ENCODE measurements at places on chromosomes 12 and 14.

- no peak for DNase-seq
Measured at GRCh38 chr12:104699489-104700190, 242.9 kb downstream of the CHST11 start.

- no peak for DNase-seq
Measured at GRCh38 chr12:14769466-14769968, 33.8 kb downstream of the WBP11 start.

DNA sequence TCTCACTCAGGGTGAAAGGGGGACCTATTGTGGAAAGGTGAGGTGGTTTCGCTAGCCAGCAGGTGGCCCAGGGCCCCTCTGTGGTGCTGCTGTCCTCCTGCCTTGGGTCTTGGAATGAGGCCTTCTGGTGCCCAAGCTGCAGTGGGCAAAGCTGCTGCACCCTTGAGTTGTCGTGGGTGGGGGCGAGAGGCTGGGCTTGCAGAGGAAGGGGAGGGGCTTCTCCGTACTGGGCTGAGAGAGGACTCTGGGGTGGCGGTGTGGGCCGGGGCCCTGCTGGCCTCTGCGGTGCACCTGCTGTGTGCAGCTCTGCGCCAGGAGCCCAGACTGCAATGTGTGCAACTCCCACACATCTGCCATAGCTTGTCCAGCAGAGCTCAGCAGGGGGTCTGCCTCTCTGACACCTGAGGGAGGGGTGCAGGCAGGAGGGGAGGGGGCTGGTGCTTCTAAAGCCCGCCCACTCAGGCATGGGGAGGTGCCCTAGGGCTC, 145.8 kb downstream of the KIF26A start:
- no peak for DNase-seq

DNA sequence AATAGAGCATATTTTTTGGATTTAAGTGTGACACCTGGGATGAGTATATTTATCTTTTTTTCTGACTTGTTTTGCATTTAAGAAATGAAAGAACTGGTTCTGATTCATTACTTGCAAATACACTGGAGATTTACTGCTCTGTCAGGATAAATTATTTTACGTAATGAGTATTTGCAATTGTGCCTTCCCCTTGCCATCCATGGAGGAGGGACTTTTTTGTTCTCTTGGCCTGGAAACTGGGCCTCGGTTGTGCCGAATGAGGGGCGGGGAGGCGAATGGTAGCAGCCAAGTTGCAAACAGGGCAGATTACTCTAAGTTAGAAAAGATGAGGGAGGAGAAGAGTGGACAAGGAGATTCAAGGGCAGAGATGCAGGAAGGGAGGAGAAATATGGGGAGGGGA, 308.7 kb downstream of the ATP23 start:
- DNase-seq = no peak

DNA sequence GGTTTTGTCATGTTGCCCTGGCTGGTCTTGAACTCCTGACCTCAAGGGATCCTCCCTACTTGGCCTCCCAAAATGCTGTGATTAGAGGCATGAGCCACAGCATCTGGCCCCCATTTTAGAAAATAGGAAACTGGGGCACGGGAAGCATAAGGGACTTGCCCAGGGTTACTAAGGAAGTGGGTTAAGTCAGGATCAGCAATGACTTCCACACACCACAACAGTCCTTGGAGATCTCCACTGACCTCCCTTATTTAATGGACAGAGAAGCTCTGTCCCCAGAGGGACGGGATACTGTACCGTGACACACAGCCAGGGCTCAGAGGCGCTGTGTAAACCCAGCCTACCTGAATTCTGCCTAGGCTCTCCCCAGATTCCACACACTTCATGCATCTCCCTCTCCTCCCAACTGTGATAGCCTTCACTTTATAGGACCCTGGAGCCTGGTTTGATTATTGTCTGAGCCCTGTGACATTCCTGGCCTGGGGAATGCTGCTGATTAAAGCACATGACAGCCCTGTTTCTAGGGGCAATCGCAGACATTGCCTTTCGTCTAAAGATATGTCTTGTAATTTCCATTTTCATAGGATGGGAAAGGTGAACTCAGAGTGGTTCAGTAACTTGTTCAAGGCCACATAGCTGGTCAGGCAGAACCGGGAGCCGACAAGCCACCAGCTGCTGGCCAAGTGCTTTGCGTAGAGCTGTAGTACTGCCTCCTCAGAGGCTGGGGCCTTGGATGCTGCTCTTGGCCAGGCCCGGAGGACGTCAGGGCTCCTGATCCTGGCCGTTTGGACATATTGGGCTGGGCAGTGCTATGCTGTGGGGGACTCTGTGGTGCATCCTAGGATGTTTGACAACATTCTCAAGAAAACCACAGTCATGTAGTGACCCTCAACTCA, 20.8 kb downstream of the SERPINA1 start:
- DNase-seq = no peak

DNA sequence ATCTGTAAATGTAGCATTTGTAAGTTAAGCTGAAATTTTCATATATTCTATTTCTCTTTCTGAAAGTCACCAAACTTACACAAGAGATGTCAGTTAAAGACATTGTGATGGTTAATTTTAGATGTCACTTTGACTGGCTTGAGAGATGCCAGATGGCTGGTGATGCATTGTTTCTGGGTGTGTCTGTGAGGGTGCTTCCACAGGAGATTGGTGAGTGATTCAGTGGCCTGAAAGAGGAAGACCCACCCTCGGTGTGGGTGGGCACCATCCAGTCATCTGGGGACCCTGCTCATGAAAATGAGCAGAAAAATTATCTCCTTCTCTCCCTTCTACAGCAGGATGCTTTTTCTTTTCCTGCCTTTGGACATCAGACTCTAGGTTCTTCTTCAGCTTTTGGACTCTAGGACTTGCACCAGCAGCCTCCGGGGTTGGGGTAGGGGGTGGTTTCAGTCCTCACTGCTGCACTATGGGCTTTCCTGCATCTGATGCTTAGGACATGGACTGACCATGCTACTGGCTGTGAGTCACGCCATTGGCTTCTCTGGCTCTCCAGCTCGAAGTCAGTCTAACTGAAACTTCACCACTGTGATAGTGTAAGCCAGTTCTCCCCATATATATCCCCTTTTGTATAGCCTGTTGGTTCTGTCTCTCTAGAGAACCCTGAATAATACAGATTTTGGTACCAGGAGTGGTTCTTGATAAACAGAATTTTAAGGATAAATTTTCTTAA, 20.9 kb downstream of the PDE6H start:
- no peak for DNase-seq

DNA sequence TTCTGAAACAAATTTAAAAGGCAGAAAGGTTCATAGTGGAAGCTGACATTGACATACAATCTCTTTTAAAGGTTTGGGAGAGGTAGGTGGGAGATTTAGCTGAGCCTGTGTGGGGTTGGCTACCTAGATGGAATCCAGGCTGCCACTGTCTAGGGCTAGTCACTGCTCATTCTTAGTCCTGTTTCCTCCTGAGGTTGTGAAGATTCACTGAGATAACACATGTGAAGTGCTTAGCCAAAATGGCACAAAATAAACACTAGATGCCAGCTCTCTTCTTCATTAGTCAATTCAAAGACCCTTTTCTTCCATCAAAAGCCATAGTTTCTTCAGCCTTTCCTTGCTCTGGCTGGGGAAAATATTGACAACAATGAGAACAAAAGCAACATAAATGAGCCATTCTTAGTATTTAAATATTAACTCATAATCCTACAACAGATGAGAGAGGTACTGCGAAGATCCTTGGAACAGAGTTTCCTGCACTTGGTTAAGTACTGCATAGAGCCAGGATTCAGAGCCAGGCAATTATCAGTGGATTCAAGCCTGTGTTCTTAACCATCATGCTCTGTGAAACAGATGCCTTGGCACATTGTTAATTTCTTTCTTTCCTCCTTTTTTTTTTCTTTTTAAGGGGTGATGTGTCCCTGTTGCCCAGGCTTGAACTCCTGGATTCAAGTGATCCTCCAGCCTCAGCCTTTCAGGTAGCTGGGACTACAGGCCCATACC, 3.5 kb downstream of the MYF6 start:
- no peak for DNase-seq

DNA sequence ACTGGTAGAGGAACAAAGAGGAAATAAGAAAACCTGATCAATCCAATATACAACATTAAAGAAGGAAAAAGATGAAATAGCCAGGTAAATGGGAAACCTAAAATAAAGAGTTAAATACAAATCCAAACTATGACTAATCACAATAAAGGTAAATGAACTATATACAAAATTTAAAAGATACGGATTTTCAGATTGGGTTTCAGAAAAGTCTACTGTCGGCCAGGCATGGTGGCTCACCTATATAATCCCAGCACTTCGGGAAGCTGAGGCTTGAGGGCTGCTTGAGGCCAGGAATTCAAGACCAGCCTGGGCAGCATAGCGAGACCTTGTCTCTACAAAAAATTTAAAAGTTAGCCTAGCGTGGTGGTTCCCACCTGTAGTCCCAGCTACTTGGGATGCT, 39.9 kb upstream of the CHGA start:
- no peak for DNase-seq

GRCh38 chr12:6774499-6775062, 2.3 kb downstream of the LAG3 start:
- no peak for DNase-seq

DNA sequence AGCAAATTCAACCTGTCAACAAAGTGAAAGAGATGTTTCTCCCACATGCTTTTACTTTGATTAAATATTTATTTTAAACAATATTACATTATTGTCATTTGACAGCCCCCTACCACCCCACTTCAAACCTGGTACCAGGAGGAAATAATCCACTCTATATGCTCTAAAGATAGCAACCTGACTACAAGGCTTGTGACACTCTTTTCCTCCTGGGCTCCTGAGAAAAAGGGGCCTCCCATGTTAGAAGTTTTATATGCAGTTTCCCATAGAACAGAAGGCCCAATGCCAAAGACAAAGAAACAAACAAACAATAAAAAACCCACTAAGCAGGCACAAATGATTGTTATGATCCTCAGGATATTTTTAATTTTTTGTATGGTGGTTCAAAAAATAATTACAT, 73.6 kb downstream of the RPS29 start:
- DNase-seq = no peak

- peak; percentile 66 for DNase-seq
Measured at GRCh38 chr12:120252071-120252906, 13.2 kb downstream of the PXN start.

DNA sequence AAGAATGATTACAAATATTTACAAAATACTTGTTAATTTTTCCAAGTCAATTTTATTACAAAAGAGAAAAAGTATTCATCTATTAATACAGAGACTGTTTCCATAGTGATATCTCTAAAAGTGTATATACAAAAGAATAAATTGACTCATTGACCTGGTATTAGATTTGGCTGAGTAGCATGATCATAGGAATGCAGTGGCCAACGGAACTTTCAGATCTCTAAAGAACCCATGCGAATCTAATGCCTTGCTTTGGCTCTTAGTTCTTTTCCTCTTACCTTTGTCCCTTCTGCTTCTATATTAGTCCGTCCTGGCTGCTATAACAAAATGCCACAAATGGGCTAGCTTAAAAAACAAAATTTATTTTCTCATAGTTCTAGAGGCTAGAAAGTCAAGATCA, 717.8 kb downstream of the TMTC2 start:
- DNase-seq = no peak

- peak; percentile 32 for DNase-seq
Measured at GRCh38 chr14:23154964-23155587, 28.4 kb downstream of the SLC7A8 start.

- DNase-seq = no peak
Measured at GRCh38 chr12:6369916-6370575, 5.3 kb downstream of the SCNN1A start.

GRCh38 chr14:96823652-96824051, 26.5 kb downstream of the VRK1 start:
- DNase-seq = no peak

GRCh38 chr12:10067942-10068341, 30.8 kb downstream of the CLEC1A start:
- peak; percentile 23 for DNase-seq

DNA sequence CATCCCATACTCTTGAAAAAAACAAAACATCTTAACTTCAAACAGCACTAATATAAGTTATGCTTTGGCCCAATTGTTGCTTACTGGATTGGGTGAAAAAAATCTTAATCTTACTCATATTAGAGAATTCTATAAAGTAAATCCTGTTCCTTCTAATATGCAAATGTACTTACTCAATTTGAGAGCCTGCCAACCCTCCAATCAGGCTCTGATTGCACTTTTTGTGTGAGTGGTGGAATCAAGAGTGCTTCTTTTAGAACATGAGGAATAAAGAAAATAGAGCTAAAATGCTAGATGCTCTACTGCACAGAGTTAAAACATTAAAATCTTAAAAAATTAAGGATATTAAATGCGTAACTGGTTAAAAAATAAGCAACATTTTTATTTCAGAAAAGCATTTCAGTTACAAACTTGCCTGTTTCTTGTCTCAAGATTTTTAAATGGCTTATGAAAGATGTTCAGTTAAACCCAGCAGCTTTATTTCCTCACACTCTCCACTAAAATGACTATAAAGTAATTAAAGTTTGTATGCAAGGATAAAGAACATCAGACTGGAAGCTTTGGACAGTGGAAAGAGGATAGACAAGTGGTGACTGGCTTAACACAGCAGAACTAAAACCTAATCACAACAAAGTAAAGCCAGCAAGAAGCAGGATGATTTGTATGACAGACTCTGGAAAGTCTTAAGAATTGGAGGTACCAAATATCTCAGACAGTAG, 177.5 kb downstream of the SLC2A13 start:
- DNase-seq = no peak

DNA sequence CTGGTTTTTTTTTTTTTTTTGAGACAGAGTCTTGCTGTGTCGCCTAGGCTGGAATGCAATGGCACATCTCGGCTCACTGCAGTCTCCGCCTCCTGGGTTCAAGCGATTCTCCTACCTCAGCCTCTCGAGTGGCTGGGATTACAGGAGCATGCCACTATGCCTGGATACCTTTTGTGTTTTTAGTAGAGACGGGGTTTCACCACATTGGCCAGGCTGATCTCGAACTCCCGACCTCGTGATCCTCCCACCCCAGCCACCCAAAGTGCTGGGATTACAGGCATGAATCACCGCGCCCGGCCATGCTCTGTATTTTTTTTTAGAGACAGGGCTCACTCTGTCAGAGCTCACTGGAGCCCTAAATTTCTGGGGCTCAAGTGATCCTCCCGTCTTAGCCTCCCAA, 32.6 kb downstream of the VRTN start:
- no peak for DNase-seq

GRCh38 chr14:44339862-44340261, 167.2 kb downstream of the FSCB start:
- DNase-seq = no peak

DNA sequence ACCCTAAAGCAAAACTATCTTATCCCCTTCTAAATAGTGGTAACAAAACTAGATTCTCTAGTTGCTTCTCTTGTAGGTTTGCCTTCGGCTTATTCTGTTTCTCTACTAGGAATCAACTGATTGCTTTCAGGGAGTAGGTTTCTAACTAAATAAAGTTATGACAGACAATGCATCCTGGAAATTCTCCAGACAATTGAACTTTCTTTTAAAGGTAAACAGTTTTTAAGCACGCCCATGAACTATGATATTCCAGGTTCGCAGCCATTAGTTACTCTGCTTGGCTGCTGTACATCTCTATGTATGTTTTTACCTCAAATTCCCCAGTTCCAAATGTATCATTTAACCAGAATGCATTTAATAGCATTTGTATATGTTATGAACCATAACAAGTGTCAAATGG, 23.9 kb downstream of the EIF2S3B start:
- no peak for DNase-seq

- DNase-seq = no peak
Measured at GRCh38 chr12:75099210-75099609, 110.4 kb downstream of the KCNC2 start.

Measured in KBM-7 (cell line).